ENCODE measurements at places on chromosomes 12 and 14. TPM values are rescaled to one million over a fixed set of nuclear protein-coding genes. Genes with fewer than 3 reads are reported as not detected.

The RPGRIP1 gene
- not detected for total RNA-seq

The GOLGA3 gene
- total RNA-seq, result 42.7 TPM

The DPPA3 gene
- not detected for total RNA-seq

The SLC10A1 gene
- total RNA-seq, result not detected

The CCDC177 gene
- not detected for total RNA-seq

The P2RX4 gene
- total RNA-seq, result 17.0 TPM

The CEP128 gene
- total RNA-seq, result 6.7 TPM

The RNU4-1 gene
- 4,718 TPM for total RNA-seq

The FAIM2 gene
- total RNA-seq, result not detected

The BICDL1 gene
- 8.8 TPM for total RNA-seq

The INTS13 gene
- 37.5 TPM for total RNA-seq

The PLD4 gene
- 57.7 TPM for total RNA-seq

The CCDC175 gene
- not detected for total RNA-seq

The NYNRIN gene
- 0.15 TPM for total RNA-seq

The KRT81 gene
- total RNA-seq, result 0.35 TPM

The CHPT1 gene
- 5.3 TPM for total RNA-seq

The GSG1 gene
- not detected for total RNA-seq

The CATSPERB gene
- not detected for total RNA-seq

The MGP gene
- 1.2 TPM for total RNA-seq

The SIX4 gene
- total RNA-seq, result not detected

The GAS2L3 gene
- 2.6 TPM for total RNA-seq

The ETNK1 gene
- total RNA-seq, result 69.4 TPM

The NKX2-8 gene
- not detected for total RNA-seq

The ADCK1 gene
- total RNA-seq, result 6.9 TPM

The CLEC2A gene
- total RNA-seq, result not detected

The GPR68 gene
- total RNA-seq, result 2.4 TPM

The TAMALIN gene
- 0.49 TPM for total RNA-seq

The OTX2 gene
- 0.27 TPM for total RNA-seq

The ZFP36L1 gene
- 184 TPM for total RNA-seq

The ADAM21 gene
- total RNA-seq, result not detected

The FOXN3 gene
- 68.9 TPM for total RNA-seq

The RHOJ gene
- total RNA-seq, result not detected

The KIAA0586 gene
- 18.1 TPM for total RNA-seq

The YBX3 gene
- 234 TPM for total RNA-seq

The DAO gene
- not detected for total RNA-seq
